Skin of body (tissue), 3 donors: ENCODE measurements at places on chromosomes 7 and 10. TPM values are rescaled to one million over a fixed set of nuclear protein-coding genes. Genes with fewer than 3 reads are reported as not detected.

RNF133 gene
- 0.39 TPM for total RNA-seq

WDFY4 gene
- total RNA-seq, result 4.3 TPM

GRM8 gene
- 1.9 TPM for total RNA-seq

ITPRID1 gene
- 1.8 TPM for total RNA-seq

EPHB4 gene
- 54.6 TPM for total RNA-seq

GSDME gene
- total RNA-seq, result 6.9 TPM

YAE1 gene
- 27.2 TPM for total RNA-seq

PIK3AP1 gene
- total RNA-seq, result 6.2 TPM

SLC18A3 gene
- not detected for total RNA-seq

SUGCT gene
- total RNA-seq, result 5.2 TPM

AKR1C3 gene
- total RNA-seq, result 2.6 TPM

C10orf67 gene
- total RNA-seq, result 0.30 TPM

RBM20 gene
- total RNA-seq, result 2.4 TPM

C10orf62 gene
- 0.20 TPM for total RNA-seq

STYXL1 gene
- 20.1 TPM for total RNA-seq

SCRN1 gene
- total RNA-seq, result 29.2 TPM

PPP1R3C gene
- total RNA-seq, result 71.7 TPM

C10orf53 gene
- not detected for total RNA-seq

GPR158 gene
- 0.10 TPM for total RNA-seq

RBP4 gene
- total RNA-seq, result 55.5 TPM

SCART1 gene
- 2.5 TPM for total RNA-seq

TAS2R3 gene
- total RNA-seq, result 3.6 TPM

CNPY1 gene
- 0.10 TPM for total RNA-seq

GRB10 gene
- 26.9 TPM for total RNA-seq

RADIL gene
- 2.2 TPM for total RNA-seq

GNAT3 gene
- total RNA-seq, result not detected

PHYHIPL gene
- 1.2 TPM for total RNA-seq

ABCB4 gene
- total RNA-seq, result 6.3 TPM

PUS7 gene
- 14.3 TPM for total RNA-seq

GRM3 gene
- 0.20 TPM for total RNA-seq

PON3 gene
- total RNA-seq, result 11.2 TPM

FAM185A gene
- 11.0 TPM for total RNA-seq

PNLIPRP1 gene
- not detected for total RNA-seq

GIMAP6 gene
- 8.0 TPM for total RNA-seq

EEPD1 gene
- total RNA-seq, result 12.2 TPM

PRSS37 gene
- total RNA-seq, result not detected

HGF gene
- total RNA-seq, result 4.7 TPM

ACHE gene
- 9.8 TPM for total RNA-seq

CPVL gene
- 12.6 TPM for total RNA-seq

SPDYE8 gene
- total RNA-seq, result 0.10 TPM

DCLRE1C gene
- total RNA-seq, result 8.3 TPM

ATRNL1 gene
- 24.4 TPM for total RNA-seq

ITGA8 gene
- total RNA-seq, result 17.5 TPM

PMS2 gene
- 13.0 TPM for total RNA-seq

ATG9B gene
- total RNA-seq, result 15.4 TPM

C10orf143 gene
- total RNA-seq, result 1.4 TPM

NUPR2 gene
- 0.39 TPM for total RNA-seq

ANXA8L1 gene
- 51.0 TPM for total RNA-seq

BAMBI gene
- 8.0 TPM for total RNA-seq

HMX3 gene
- not detected for total RNA-seq
